H1 (cell line): ENCODE measurements at places on chromosomes 4 and X.

DNA sequence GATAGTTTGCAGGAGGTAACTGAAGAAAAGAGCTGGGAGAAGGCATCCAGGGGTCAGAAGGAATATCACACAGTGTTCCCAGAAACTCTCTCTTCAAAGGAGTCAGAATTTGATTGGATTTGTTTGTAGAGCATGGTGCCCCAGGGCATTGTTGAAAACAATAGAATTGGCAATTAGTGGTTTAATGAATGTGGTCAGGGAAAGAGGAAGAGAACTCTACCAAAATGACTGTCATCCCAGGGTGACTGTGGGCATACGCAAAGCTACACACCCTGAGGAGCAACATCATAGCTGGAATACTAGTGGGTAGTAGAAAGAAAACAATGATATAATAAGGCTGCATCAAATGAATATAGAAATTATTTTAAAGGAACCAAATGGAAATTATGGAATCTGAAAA is 21.5 kb downstream of the TNIP2 start:
- no peak for DNase-seq

DNA sequence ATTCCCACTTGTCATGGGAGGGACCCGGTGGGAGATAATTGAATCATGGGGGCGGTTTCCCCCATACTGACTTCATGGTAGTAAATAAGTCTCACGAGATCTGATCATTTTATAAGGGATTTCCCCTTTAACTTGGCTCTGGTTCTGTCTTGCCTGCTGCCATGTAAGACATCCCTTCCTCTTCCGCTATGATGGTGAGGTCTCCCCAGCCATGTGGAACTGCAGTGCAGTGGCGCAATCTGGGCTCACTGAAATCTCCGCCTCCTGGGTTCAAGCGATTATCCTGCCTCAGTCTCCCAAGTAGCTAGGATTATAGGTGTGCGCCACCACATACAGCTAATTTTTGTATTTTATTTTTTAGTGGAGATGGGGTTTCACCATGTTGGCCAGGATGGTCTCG is 2.9 kb downstream of the HPGDS start:
- no peak for DNase-seq

DNA sequence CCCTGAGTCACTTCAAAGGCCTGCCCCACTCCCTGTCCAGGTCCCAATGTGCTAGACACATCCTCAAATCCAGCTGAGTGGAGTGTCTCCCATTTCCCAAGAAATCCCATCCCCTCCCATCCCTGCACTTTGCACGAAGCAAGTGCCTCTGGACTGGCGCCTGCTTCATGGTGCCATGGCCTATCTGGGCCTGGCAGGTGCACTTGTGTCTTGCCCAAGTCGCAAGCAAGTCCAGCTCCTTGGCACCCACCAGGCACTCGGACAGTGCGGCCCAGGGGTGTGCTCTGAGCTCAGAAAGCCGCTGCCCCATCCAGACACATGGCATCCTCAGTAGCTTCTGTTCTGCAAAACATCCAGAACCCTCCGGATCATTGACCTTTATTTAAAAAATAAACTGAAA is 97.4 kb downstream of the DCTD start:
- DNase-seq: no peak

DNA sequence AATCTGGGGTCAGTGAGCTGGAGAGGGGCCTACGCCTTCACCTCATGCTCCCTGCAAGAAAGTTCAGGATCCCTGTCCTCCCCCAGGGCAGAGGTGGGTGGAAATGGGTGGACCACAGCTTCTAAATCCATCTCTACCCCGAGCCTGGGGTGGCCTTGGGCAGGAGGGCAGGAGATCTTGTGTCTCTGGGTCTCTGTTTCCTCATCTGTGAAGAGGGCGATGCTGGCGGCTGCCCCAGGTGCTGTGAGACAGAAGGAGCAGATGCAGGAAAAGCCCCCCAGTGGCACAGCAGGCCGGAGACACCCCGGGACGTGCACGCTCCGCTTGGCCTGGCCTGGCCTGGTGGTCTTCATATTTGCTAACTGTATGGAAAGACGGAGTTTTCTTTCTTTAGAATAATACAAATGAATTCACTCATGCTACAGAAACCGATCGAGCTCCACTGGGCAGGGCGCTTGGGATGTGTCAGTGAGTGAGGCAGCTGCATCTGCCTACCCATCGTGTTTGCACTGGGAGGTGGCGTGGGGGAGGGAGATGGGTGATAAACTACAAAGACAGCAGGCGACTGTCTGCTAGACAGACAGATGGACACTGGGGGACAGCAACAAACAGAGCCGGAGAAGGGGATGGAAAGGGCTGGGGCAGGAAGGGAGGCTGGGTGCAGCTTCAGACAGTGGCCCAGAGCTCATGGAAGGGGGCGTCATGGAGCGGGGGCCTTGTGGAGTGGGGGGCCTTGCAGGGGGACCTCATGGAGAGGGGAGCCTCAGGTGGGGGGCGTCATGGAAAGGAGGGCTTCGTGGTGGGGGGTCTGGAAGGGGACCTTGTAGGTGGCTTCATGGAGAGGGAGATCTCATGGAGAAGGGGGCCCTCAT is 136.2 kb downstream of the CPZ start:
- no peak for DNase-seq
